ENCODE measurements at places on chromosomes 7 and 10. TPM values are rescaled to one million over a fixed set of nuclear protein-coding genes. Genes with fewer than 3 reads are reported as not detected.

Gene WDFY4
- total RNA-seq, result 6.4 TPM

Gene MCM7
- total RNA-seq, result 35.1 TPM

- H3K27me3 ChIP-seq, result no peaks in the 10 kb centered on the region
- H3K4me3 ChIP-seq, result no peak overlapping the region
- no peak for DNase-seq
- no peaks in the 10 kb centered on the region for H3K36me3 ChIP-seq
- no peak overlapping the region for H3K27ac ChIP-seq
Observed at GRCh38 chr10:27373566-27374160, 130.4 kb upstream of the RAB18 start.

Gene HSPA12A
- total RNA-seq, result 28.7 TPM

DNA sequence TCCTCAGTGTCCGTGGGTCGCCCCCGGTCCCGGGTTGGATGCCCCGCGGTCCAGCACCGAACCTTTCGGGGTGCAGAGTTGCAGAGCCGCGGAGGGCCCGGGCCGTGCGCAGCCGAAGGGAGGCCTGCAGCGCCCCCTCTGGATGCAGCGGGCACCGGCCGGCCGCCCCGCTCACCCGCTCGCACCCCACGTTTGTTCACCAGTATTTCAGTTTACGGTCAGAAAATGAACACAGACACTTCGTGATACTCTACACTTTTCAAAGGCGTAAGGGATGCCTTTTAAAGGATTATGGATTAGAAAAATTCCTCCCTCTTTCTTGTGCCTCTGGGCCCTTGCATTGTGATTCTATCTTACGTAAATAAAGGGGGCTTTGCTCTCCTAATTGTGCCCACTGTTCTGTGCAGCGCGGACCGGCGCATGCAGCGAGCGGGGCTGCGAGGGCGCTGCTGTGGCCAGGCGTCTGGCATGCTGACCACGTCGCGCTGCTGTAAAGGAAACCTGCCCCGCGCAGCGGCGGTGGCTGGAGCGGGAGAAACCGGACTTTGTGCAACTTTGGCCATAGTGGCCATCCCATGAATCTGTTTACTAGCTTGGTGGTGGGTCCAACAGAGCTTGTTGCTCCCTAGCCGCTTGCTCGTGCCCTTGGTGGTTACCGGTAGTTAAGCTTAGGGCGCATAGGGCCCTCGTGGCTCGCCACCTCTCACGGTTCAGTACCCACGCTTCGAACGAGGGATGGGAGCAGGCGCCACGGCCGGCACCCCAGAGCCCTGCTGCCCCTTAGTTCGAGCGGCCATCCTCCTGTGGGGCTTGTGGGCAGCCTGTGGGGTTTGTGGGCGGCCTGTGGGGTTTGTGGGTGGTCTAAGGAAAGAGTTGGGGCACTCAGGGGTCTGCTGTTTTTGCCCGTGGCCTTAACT, 739 bp upstream of the MEST start:
- DNase-seq, result no peak
- peak overlapping the region; percentile 42 for H3K4me3 ChIP-seq
- H3K4me1 ChIP-seq, result peaks cover 31% of the 10 kb centered on the region
- H3K36me3 ChIP-seq, result no peaks in the 10 kb centered on the region
- H3K27me3 ChIP-seq, result no peaks in the 10 kb centered on the region

DNA sequence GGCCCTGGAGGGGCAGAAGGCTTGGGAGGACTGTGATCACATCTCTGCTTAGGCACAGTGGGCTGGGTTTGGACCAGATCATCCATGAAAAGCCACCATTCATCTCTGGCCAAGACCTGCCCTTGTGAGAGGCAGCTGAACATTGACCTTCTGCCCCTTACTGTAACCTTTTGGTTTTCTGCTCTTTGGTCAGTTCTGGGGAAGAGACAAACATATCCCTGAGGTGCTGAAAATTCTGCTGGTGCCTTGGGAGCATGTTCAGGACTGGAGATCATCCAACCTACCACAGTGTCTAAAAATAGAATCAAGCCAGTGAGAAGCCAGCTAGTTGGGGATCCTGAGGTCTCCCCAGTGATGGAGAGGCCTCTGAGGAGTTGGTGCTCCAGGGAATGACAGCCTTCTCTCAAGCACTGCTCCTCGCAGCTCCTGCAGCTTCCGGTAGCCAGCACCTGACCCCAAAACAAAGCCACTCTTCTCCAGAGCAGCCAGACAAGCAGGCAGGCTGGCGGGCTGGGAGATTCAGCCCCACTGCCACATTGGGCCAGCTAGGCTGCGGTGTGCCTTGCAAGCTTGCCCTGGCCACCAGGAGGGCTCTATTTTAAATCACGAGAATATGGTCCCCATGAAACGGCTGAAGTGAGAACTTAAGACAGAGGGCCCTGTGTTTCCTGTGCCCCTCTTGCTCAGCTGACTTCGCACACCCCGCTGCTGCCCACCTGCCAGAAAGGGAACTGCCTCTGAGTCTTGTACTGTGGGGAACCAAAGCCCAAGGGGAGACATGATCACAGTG, 37.8 kb upstream of the UBE2H start:
- no peaks in the 10 kb centered on the region for H3K27me3 ChIP-seq
- H3K27ac ChIP-seq, result no peak overlapping the region
- H3K36me3 ChIP-seq, result no peaks in the 10 kb centered on the region
- no peaks in the 10 kb centered on the region for H3K4me1 ChIP-seq
- H3K4me3 ChIP-seq, result no peak overlapping the region
- DNase-seq, result no peak

Gene AS3MT
- 3.2 TPM for total RNA-seq

DNA sequence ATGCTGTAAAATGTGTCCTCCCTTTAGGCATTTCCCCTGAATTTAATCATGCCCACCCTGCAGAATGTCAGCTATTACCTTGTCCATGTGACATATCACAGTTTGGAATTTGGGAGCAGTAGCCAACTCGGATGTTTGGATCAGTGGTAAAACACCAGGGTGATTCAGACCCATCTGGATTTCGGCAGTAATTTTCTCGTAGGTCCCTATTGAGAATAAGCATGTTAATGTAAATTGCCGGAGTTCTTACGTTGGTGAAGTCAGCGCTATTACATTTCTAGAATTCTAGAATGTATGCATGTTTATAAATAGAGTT, 44.1 kb downstream of the HGF start:
- H3K27me3 ChIP-seq, result no peaks in the 10 kb centered on the region
- H3K27ac ChIP-seq, result no peak overlapping the region
- no peak overlapping the region for H3K4me3 ChIP-seq

- H3K36me3 ChIP-seq, result no peaks in the 10 kb centered on the region
- H3K4me1 ChIP-seq, result peaks cover 7% of the 10 kb centered on the region
- no peak overlapping the region for H3K27ac ChIP-seq
- no peak overlapping the region for H3K4me3 ChIP-seq
Observed at GRCh38 chr10:69495666-69496065, 44.4 kb downstream of the TSPAN15 start.

DNA sequence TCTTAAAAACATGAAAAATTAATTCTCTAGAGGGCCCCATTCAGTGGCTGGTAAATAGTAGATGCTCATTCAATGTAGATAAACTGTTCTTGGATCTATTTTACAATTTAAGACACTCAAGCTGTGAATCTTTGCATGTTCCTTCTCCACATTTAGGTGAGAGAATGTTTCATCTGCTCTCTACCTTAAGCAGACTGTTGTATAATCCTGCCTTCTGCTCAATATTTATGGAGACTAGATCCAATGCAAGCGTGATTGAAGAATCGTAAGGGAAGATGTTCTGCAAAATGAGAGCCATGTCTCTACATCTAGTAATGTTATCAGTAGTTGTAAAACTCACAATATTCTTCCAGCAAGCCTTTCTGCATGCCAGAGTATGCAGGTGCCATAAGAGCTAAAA, 115.0 kb upstream of the TEX47 start:
- no peak overlapping the region for H3K4me3 ChIP-seq
- H3K4me1 ChIP-seq, result no peaks in the 10 kb centered on the region
- no peaks in the 10 kb centered on the region for H3K27me3 ChIP-seq

DNA sequence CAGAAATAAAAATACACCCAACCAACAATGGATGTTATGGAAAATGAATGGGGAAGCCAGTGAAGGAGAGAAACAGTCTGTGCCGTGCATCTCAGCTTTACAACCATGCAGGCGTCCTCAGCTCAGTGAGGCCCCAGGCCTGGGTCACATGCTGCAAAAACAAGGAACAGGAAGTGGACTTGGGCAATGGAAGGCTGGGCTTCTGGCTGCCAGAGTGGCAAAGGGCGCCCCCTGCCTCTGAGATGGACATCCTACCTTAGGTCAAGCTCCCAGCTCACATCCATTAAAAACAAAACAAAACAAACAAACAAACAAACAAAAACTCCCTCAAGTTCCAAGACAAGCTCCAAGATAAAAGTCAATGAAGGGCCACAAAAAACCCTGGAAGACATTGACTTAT, 54.7 kb upstream of the AFAP1L2 start:
- no peak overlapping the region for H3K4me3 ChIP-seq
- H3K27ac ChIP-seq, result no peak overlapping the region

DNA sequence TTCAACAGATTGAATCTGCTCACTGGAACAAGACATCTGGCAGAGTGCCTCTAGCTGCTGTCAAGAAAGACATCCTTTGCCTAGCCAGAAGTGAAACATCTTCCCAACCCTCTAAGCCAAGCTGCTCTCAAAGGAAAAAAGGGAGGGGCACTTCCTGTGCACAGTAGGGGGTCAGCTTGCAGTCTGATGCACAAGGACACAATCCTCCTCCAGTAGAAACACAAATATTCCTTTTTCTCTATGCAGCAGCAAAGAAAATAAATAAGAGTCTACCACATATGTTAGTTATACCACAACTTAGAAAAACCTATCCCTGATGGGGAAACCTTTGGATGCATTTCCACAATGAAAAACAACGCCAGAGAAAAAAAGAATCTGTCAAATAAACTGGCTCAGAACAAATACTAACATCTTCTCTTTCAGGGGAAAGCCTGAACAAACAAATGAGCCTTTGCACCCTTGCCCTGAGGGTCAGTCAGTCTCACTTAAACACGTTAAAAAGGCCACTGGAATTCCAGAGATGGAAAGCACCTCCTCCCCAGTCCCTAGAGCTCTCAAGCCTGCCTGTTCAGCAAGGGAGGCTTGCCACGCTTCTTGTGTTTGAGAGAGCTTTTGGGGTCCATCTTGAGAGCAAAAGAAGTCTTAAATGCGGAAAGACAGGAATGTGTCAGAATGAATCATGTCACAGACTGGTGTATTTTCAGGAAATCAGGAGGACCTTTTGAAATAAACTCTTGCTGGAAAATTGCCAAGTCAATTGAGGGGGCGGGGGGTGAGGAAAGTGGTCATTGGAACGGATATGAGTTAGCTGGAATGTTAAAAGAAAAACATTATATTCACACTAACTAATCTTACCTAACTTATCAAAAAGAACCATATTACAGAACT, 7.5 kb downstream of the LAMB1 start:
- H3K4me3 ChIP-seq, result no peak overlapping the region
- DNase-seq, result no peak
- H3K36me3 ChIP-seq, result no peaks in the 10 kb centered on the region
- H3K27ac ChIP-seq, result peak overlapping the region; percentile 31
- H3K27me3 ChIP-seq, result no peaks in the 10 kb centered on the region

Gene TMUB1
- total RNA-seq, result 40.3 TPM

GRCh38 chr7:30470771-30471170, 7.8 kb downstream of the NOD1 start:
- H3K36me3 ChIP-seq, result no peaks in the 10 kb centered on the region
- no peaks in the 10 kb centered on the region for H3K27me3 ChIP-seq
- peak overlapping the region; percentile 80 for H3K27ac ChIP-seq
- H3K4me1 ChIP-seq, result peaks cover 74% of the 10 kb centered on the region

- no peaks in the 10 kb centered on the region for H3K4me1 ChIP-seq
- H3K27me3 ChIP-seq, result no peaks in the 10 kb centered on the region
- H3K4me3 ChIP-seq, result no peak overlapping the region
- no peak for DNase-seq
Observed at GRCh38 chr10:120571266-120571665, 114.2 kb downstream of the PLPP4 start.

- H3K36me3 ChIP-seq, result no peaks in the 10 kb centered on the region
- H3K27me3 ChIP-seq, result no peaks in the 10 kb centered on the region
- no peak for DNase-seq
- no peak overlapping the region for H3K4me3 ChIP-seq
- H3K27ac ChIP-seq, result no peak overlapping the region
Observed at GRCh38 chr7:44284216-44284615, 41.2 kb downstream of the CAMK2B start.

- H3K36me3 ChIP-seq, result peaks cover 95% of the 10 kb centered on the region
- no peak overlapping the region for H3K27ac ChIP-seq
- no peaks in the 10 kb centered on the region for H3K27me3 ChIP-seq
- DNase-seq, result no peak
- H3K4me1 ChIP-seq, result peaks cover 19% of the 10 kb centered on the region
Observed at GRCh38 chr10:97462309-97462708, 16.3 kb downstream of the ZDHHC16 start.

Gene COL17A1
- total RNA-seq, result 149 TPM

DNA sequence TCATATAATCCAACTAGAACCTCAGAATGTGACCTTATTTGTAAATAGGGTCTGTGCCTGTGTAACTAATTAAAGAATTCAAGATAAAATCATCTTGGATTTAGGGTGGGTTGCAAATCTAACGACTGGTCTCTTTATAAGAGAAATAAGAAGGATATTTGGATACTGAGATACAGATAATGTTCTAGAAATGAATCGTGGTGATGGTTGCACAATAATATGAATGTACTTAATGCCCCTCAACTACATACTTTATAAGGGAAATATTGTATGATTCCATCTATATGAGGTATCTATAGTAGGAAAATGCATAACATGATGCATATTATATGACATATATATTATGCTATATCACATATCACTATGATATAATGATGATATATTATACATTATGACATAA, 265.7 kb downstream of the SEMA3D start:
- H3K4me3 ChIP-seq, result no peak overlapping the region
- H3K27me3 ChIP-seq, result no peaks in the 10 kb centered on the region
- H3K27ac ChIP-seq, result no peak overlapping the region
- no peaks in the 10 kb centered on the region for H3K4me1 ChIP-seq
- no peak for DNase-seq
- H3K36me3 ChIP-seq, result no peaks in the 10 kb centered on the region

Data from vagina (tissue), 2 donors.